Vagina (tissue), 2 donors: ENCODE measurements at places on chromosomes 3 and 15. TPM values are rescaled to one million over a fixed set of nuclear protein-coding genes. Genes with fewer than 3 reads are reported as not detected.

Gene ITIH3
- 7.6 TPM for total RNA-seq

Gene TBC1D2B
- total RNA-seq: 63.6 TPM

Gene ASB14
- not detected for total RNA-seq

Gene ACP3
- 12.3 TPM for total RNA-seq

Gene RFT1
- total RNA-seq: 13.8 TPM

Gene AQP9
- total RNA-seq: 1.5 TPM

Gene SLC6A11
- 0.25 TPM for total RNA-seq

Gene CD200
- total RNA-seq: 3.9 TPM

Gene SERF2
- total RNA-seq: 564 TPM

Gene SELENOK
- 55.0 TPM for total RNA-seq

Gene MEX3B
- total RNA-seq: 5.2 TPM

Gene SNX33
- total RNA-seq: 23.6 TPM

Gene CRTC3
- total RNA-seq: 43.5 TPM

Gene UNC13C
- total RNA-seq: not detected

Gene SFMBT1
- 9.1 TPM for total RNA-seq

Gene ZIC1
- not detected for total RNA-seq

Gene PLA1A
- 1.7 TPM for total RNA-seq

Gene FXR1
- total RNA-seq: 99.7 TPM

Gene CLDN18
- total RNA-seq: not detected

Gene PLIN1
- total RNA-seq: 53.3 TPM

Gene NMB
- total RNA-seq: 12.3 TPM

Gene SPRED1
- 16.7 TPM for total RNA-seq

Gene EEFSEC
- 24.6 TPM for total RNA-seq

Gene TICRR
- total RNA-seq: 5.2 TPM

Gene CRYGS
- total RNA-seq: not detected

Gene GOLGA6B
- total RNA-seq: not detected

Gene CATSPER2
- 9.1 TPM for total RNA-seq

Gene VIPR1
- 9.3 TPM for total RNA-seq

Gene GALK2
- total RNA-seq: 47.6 TPM

Gene REC114
- total RNA-seq: not detected

Gene COLQ
- 12.8 TPM for total RNA-seq

Gene ALG3
- 58.2 TPM for total RNA-seq

Gene STRA6
- 0.98 TPM for total RNA-seq

Gene IL12A
- 6.6 TPM for total RNA-seq

Gene TLR9
- total RNA-seq: not detected

Gene LRRC3B
- 0.74 TPM for total RNA-seq
